ENCODE measurements at places on chromosomes 13 and 19.

GRCh38 chr19:40441719-40442253 lies 2.3 kb downstream of the SERTAD3 start:
- no peak for DNase-seq

GRCh38 chr13:56510836-56511235 lies 629.9 kb upstream of the PRR20A start:
- DNase-seq: no peak

GRCh38 chr13:43303033-43303729 lies 279.8 kb downstream of the DNAJC15 start:
- no peak for DNase-seq

DNA sequence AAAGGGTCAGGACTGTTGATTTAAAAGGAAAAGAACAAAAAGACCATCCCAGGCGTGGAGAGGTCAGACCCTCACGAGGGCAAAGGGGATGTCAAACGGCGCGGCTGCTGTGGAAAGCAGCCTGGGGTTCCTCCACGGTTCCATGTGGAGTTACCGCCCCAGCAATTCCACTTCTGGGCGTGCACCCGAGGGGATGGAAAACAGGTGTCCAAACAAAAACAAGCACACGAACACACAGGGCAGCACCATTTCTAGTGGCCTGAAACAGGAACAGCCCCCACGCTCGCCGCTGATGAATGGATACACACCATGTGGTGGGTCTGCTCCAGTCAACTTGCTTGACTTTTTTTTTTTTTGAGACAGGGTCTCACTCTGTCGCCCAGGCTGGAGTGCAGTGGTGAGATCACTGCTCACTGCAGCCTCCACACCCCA lies 11.2 kb downstream of the AP3D1 start:
- no peak for DNase-seq

- DNase-seq: no peak
Measured at GRCh38 chr19:12596485-12596884, 14.1 kb downstream of the ZNF490 start.

GRCh38 chr13:113545931-113546516 lies 38.5 kb upstream of the TFDP1 start:
- DNase-seq: no peak

DNA sequence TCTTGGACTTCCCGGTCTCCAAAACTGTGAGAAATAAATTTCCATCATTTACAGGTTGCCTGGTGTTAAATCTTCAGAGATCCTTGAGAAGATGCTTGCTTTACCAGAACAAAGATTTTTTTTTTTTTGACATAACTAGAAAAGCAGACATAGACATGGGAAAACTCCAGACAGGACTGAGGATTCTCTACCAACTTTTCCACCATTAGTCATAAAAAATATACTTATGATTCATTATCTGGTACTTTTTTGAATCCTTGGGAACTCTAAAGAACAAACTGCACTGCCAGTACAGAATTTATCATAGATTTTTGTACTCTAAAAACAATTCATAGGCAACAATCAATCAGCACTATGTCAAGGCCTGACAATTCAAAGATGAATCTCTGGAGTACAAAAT lies 487.6 kb downstream of the EFNB2 start:
- no peak for DNase-seq

- DNase-seq: no peak
Measured at GRCh38 chr13:37212826-37213225, 107.4 kb upstream of the CSNK1A1L start.

DNA sequence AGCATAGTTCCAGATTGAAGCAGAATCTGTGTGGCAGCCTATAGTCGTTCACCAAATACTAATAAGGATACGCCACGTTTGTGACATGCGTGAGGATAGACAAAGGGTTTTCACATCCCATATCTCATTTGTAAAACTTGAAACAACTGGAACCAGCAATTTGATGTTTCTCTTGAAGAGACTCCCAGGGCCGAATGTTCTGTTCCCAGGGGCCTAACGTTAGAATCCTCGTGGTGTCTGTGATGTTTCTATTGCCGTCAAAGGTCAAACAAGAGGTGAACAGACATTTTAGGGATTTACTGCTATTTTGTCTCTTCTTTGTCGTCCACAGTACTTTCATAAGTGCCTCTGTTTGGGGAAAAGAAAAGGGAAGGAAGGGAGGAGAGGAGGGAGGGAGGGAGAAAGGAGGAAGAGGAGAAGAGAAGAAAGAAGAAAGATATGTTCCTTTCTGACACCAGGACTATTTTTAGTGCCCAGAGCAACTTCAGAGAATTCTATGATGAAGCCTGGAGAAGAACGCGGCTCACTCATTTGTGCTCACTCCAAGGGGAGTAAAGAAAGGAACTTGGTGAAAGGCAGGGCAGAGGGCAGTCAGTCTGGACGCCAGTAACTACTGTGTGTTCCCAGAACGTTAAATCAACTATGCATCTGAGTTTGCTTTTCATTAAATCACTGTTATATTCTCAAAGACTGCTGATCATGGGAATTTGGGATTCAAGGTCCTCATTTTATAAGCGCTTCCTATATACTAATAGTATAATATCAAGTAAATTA lies 154.5 kb downstream of the DCT start:
- no peak for DNase-seq

GRCh38 chr13:44040818-44041100 lies 161.1 kb downstream of the LACC1 start:
- no peak for DNase-seq

GRCh38 chr13:100674572-100674871 lies at the start of gene TMTC4:
TSS of gene TMTC4 (minus strand) at chr13:100674795. CDS start at chr13:100670362, 4,433 bp downstream.
- DNase-seq: no peak

DNA sequence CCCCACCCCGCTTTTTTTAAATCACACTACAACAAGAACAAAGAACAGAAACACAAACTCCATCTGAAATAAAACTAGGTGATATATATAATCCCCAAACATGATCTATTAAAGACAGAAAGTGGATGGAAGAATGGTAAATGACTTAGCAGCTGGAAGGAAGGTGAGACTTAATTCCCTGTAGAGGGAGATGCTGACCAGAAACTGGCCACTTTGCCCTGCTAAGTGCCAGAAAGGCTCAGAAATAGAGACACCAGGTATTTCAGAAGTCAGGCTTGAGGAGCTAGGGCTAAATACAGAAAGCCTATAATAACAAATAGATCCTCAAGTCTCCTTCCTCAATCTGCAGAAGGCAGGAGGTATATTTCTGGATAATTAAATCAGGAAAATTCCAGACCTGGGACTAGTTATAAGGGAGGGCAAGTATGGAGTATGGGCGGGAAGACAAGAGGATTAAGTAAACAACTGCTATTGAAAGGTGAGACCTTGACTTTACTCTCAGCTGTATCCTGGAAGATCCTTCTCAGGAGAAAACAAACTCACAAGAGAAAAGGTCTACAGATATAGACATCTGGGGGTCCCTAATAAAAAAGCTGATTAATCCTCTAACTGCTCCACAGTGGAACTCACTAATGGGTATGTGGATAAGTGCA lies 32.2 kb downstream of the MTRF1 start:
- no peak for DNase-seq

DNA sequence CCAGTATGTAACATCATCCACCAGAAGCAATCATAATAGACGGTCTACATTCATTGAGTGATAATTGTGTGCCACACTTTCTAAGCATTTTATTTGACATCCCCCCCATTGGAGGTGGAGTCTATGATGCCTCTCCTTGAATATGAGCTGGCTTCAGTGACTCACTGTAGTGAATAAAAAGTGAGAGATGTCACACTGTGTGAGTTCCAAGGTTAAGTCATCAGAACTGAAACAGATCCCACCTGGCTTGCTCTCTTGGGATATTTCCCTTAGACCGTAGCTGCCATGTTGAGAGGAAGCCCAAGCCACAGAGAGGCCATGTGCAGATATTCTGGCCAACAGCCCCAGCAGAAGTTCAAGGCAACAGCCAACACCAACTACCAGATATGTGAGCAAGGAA lies 12.6 kb downstream of the RTBDN start:
- DNase-seq: no peak

GRCh38 chr19:47587295-47587694 lies 14.3 kb upstream of the ZNF541 start:
- DNase-seq: no peak

DNA sequence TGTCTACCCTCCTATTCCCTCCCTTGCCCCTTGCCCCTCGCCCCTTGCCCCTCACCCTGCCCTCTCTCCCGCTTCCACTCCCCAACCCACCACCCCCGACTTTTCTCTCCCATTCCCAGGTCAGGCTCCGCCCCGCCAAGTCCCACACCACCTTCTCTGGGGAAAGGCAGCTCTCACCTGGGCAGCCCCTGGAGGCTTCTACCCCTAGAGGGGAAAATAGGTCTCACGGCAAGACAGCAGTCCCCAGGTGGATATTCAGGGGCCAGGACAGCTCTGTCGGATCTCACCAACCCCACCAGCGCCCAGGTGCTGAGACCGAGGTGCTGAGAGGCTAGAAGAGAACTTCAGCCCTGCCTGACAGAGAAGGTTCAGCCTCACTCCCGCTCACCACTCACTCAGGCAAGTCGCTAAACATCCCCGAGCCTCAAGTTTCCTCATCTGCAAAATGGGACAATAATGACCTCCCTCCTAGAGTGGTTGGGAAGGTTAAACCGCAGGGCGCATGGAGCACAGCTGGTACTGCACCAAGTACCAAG lies 1.4 kb upstream of the ERFL start:
- DNase-seq: no peak

DNA sequence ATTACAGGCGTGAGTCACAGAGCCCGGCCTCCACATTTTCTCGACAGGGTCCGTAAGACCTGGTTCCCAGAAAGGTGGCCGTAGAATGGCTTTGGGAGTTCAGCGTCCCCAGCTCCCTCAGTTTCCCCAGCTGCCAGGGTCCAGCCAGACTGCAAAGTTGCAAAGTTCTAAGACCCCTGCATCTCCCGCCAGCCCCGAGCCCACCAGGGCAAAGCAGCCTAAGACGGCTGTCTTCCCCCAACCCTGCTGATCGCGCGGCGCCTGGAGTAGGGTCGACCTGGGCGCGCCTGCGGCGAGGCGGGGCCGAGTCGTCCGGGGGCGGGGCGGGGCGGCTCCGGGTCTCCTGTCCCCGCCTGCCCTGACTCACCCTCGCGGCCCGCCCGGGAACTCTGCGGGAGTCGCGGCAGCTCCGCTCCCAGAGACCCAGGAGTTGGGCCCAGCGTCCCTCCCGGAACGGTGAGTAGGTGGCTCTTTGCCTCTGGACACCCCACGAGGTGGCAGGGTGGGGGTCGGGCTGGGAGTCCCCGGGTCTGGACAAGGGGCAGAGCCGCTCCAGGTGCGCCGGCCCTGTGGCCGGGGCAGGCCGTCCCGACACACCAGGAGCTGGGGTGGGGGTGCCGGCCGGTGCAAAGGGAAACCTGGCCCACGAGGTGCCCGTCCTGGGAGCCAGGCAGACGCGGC lies at the start of gene LRRC8E:
Gene LRRC8E (plus strand): TSS at position 366 of the 681 bp plus-strand sequence. CDS start 7,094 bp downstream, outside the sequence.
- no peak for DNase-seq

DNA sequence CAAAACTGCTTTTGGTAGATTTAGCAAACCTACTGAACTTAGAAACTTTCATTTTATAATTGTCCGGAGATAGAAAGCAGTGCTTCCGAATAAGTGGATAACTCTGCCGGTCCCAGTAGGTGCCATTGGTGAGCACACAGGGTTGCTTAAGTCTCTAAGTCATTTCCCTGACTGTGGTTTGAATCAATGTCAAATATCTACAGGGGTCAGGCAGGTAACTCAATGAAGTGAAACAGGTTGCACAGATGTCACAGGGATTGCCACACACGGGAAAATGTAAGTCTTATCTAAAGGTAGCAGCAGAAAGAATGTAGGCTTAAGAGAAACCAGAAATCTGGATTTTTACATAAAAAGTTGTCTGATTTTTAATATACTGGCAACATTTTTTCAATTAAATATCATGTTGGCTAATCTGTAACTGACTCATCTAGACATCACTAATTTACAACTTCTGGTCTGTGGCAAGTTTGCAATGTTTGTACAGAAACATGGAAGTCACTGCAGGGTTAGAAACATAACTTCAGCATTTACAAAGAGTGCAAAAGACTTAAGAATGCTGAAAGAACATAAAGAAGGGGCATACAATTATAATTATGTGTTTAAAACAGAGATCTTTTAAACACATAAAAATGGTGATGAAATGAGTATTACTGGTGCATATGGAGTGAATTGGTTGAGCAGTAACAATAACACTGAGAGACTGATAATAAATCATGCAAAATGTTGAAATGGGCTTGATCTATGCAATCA lies 14.3 kb upstream of the LRRC63 start:
- no peak for DNase-seq

GRCh38 chr13:113653264-113654174 lies 4.5 kb downstream of the ATP4B start:
- DNase-seq: no peak

- no peak for DNase-seq
Measured at GRCh38 chr19:38032151-38032550, 125.1 kb downstream of the SIPA1L3 start.

DNA sequence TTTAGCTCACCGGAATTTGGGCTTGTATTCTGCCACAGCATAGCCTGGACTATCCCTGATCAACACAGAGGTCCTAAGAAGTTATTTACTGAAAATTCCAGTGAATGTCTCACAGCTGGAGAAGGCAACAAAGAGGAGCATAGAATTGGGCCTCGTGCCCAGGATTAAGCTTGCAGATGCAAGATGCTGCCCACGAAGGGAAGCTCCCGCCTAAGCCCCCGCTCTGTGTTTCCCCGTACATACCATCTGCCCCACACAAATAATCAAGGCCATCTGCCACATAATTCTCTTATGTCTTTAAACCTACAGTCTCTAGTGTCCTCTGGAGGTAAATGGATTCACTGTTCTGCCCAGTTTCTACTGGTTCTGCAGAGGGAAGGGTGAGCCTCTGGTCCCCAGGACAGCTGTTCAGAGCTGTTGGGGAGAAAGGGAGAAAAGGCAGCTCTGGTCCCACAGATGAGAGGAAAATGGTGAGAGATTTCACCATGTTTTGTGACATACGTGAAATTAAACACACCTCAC lies 7.4 kb upstream of the TPP2 start:
- DNase-seq: no peak

GRCh38 chr13:112172641-112173251 lies 105.8 kb downstream of the SOX1 start:
- DNase-seq: no peak

GRCh38 chr19:33132425-33132824 lies 511 bp downstream of the WDR88 start:
- DNase-seq: no peak

- no peak for DNase-seq
Measured at GRCh38 chr19:43527860-43528622, 1.0 kb upstream of the ETHE1 start.

DNA sequence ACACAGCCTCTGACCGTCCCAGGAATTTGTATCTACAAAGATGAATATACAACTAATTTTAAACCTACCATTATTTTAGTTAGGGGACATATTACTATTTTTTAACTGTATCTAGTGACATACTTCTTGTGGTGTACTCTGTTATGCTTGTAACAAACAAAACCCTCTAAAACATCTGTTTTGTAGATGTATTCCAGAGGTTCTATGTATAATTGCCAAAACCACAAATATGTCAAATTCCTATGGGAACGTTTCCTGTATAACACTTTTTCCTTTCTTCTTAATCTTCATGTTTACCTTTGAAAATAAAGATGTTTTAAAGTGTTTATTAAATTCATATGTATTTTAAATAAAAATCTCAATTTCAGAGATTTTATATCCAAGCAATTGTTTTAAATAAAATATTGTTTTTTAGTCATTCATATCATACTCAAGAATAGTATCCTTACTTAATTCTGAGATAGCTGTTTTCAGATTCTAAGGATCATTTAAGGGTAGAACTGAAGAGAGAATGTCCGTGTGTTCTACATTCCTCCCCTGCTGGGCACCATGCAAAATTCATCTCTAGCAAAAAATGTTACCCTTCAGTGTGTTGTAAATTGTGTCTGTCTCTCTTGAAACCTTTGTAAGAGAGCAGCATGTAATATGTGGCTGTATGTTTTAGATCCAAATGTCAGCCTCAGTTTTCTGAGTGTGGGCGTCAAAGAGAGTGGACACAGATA lies 1327.7 kb downstream of the EFNB2 start:
- no peak for DNase-seq

All from T-helper 9 cell (primary cell).